Naive thymus-derived CD4-positive, alpha-beta T cell (primary cell): ENCODE measurements at places on chromosomes 5 and 9.

- no peak for DNase-seq
Observed at GRCh38 chr5:62608529-62609511, 30.2 kb downstream of the LRRC70 start.

DNA sequence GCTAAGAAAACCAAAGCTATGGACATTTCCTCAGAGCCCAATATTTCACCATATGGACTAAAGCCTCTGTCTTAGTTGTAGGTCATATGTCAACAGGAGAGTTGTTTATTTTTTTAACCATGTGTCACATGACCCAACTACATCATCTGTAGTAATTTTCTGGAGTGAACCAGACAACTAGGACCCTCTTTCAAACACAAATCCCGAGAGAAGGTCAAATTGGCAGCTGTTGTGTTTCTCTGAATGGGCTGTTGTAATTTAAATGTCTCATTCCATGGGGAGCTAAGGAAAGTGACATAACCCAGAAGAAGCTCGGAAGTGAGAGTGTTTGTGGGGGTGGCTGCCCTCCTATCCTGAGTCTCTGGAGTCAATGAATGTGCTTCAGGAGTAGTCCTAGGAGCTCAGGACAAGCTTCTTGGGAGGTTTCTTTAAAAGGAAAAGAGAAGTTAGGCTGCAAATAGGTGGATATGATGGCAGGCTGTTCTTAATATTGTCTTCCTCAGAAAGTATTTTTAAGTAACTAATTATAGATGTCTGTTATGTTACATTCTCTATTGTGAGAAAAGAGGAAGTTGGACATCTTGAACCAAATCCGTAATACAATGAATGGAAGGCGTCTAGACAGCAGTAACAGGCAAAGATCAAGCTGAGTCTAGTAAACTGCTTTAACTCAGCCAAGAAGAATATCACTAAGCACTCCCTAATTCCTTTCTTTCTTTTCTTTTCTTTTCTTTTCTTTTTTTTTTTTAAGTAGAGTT is 50.1 kb downstream of the TMEM167A start:
- DNase-seq, result no peak

- DNase-seq, result no peak
Observed at GRCh38 chr5:133727636-133728035, 115.3 kb upstream of the FSTL4 start.

- DNase-seq, result no peak
Observed at GRCh38 chr9:75798505-75798904, 92.0 kb upstream of the PCSK5 start.

DNA sequence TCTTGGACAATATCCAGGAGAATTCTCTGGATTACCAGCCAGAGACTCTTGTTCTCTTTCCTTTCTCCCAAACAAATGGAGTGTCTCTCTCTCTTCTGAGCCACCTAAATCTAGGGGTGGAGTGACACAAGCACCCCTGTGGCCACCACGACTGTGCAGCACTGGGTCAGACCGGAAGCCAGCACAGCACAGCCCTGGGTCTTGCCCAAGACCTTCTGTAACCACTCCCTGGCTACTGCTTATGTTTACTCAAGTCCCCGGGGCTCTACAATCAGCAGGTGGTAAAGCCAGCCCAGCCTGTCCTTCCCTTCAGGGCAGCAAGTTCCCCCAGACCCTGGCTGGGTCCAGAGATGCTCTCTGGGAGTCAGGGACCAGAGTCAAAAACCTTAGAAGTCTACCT is 110.0 kb upstream of the TUT7 start:
- no peak for DNase-seq

GRCh38 chr5:137312011-137312410 is 187.1 kb downstream of the SPOCK1 start:
- no peak for DNase-seq

DNA sequence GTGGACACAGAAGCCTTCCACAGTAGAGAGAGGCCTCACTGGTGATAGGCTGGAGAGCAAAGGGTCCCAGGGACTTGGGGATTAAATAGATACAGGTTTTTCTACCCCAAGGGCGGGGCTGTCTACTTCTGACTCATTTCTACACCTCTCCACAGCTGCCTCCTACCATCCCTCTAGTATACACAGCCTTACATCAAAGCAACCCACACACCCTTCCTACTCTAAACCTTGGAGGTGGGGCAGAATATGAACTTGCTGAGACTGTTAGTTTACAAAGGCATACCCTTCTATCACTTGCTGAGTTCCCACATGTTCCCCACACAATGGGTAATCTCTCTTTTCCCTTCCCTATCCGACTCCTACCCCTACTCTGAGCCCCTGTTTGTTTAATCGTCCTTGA is 19.9 kb upstream of the PCA3 start:
- no peak for DNase-seq

DNA sequence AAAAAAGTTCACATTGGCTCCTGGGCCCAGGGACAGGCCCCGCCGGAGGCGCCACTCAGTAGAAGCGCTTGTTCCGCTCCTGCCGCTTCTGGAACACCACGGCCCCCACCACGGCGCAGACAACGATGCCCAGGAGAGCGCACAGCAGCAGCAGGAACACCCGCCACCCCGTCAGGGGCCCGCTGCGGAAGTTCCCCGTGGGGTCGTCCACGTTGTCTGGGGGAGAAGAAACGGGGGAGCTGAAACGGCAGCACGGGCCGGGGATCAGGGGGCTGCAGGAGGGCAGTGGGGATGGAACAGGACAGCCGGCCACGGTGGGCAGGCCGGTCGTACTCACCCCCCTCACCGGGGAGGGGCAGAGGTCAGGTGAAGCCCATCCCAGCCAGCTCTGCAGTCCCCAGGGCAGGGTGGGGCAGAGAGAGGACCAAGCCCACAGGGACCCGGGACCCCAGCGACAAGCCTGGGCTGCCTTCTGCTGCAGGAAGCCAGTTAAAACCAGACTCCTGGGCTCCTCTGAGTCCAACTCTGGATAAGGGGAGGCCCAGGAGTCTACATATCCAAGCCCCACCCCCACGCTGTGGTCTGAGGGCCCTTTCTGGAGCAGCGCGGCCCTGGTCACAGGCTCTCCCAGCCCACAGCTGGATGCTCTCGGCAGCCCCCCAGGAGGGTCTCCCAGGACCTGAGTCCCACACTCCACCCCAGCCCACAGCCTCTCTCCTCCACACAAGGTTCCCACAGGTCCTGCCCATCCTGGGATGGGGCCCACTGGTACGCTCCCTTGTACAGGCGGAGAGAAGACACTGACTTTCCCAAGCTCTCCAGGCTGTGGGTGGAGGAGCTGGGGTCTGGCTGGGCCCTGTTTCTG is 19.2 kb downstream of the LMAN2 start:
- DNase-seq, result no peak

- no peak for DNase-seq
Observed at GRCh38 chr9:108994695-108995094, 18.6 kb downstream of the CTNNAL1 start.

GRCh38 chr9:72952914-72953313 is at the start of gene ALDH1A1:
TSS of gene ALDH1A1 (minus strand) at chr9:72953053. CDS start at chr9:72953000, 53 bp downstream.
- DNase-seq, result no peak

- DNase-seq, result no peak
Observed at GRCh38 chr9:100087218-100087617, 11.6 kb downstream of the ERP44 start.

GRCh38 chr9:125998837-125999503 is 251.8 kb downstream of the PBX3 start:
- no peak for DNase-seq

GRCh38 chr5:34742061-34742460 is 85.9 kb downstream of the RAI14 start:
- DNase-seq, result no peak

DNA sequence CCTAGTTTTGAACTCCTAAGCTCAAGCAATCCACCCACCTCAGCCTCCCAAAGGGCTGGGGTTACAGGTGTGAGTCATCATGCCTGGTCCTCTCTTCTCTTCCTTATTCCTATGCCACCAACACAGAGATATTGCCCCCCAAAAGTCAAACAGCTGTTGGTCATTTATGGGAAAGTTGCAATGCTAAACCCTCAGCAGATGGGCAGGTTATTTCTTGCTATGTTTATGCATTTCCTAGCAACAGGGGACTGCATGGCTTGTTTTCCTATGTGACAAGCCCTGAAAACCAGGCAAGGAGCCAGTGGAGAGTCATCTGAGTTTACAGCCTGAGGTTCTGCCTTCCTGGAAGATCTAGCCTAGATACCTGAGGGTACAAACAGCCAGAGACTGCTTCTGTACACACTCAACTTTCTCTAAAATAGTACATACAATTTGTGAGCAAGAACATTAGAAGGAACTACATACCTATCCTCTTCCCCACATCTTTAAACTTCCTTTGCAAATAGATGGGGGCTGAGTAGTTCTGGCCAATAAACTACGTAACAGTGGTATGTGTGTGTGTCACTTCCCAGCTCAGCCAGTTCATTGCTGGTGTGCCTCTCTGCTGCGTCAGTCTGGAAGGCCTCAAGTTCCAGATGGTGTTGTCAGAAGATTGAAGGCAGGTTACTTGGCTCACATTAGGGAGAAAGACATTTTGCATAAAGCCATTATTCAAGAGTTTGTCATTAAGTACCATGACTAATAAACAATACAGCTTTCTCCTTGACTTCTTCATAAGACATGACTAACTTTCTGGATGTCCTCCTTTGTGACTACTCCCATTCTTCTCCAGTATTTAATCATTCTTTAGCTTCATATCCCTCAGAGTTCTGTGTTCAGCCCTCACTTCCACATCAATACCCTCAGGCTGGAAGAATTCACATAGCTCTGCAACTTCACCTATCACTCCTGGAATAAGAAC is 65.3 kb downstream of the CSNK1A1 start:
- no peak for DNase-seq

GRCh38 chr5:141877356-141878185 is 639 bp downstream of the PCDH1 start:
- DNase-seq, result no peak

DNA sequence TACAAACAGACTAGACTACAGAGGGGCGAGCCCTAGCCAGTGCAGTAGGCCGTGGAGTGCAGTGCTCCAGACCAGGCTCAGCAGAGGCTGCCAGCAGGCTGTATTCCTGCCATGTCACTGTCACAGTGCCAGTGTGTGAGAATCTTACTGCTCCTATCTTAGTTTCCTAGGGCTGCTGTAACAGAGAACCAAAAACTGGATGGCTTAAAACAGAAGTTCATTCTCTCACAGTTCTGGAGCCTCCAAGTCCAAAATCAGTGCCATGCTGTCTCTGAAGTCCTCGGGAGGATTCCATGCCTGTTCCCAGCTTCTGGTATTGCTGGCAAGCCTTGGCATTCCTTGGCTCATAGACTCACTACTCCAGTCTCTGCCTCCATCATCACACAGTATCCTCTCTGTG is 75.0 kb upstream of the SAP30L start:
- DNase-seq, result no peak

DNA sequence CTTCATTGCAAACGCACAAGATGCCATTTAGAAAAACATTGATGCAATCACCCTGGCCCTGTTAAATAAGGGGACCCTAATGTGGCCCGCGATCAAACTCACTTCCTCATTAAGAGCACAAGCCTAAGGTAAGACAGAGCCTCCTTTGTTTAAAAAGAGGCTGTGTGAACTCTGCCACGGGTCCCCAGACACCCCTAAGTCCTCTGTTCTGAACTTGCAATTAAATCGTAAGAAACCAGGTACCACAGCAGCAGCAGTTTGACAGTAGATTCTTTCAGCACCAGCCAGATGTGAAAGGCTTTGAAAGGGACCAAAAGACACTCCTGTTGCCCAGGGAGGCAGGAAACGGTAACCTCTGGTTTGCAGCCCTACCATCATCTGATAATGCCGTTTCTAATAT is 346.3 kb downstream of the TMEM167A start:
- DNase-seq, result no peak

DNA sequence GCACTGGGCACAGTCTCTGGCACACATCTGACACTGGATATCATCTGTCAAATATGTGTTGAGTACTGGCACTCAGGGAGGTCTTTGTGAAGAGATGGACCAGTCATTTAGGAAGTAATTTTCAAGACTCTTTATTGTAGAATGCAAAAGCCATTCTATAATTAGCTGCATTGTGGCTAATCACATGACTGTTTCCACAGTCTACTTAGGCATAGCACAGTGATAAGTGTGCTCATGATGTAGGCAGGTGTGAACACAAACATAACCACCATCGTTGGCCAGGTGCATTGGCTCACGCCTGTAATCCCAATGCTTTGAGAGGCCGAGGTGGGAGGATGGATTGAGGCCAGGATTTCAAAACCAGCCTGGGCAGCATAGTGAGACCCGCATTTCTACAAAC is 62.2 kb downstream of the CFAP77 start:
- DNase-seq, result no peak
